ENCODE measurements at places on chromosomes 12 and 14. TPM values are rescaled to one million over a fixed set of nuclear protein-coding genes. Genes with fewer than 3 reads are reported as not detected.

- DNase-seq: no peak
These were observed 9.2 kb downstream of the PPP1R1A start for GRCh38 chr12:54579258-54579657.

GRCh38 chr14:77872152-77872551 lies 72.2 kb downstream of the ADCK1 start:
- DNase-seq: no peak

DNA sequence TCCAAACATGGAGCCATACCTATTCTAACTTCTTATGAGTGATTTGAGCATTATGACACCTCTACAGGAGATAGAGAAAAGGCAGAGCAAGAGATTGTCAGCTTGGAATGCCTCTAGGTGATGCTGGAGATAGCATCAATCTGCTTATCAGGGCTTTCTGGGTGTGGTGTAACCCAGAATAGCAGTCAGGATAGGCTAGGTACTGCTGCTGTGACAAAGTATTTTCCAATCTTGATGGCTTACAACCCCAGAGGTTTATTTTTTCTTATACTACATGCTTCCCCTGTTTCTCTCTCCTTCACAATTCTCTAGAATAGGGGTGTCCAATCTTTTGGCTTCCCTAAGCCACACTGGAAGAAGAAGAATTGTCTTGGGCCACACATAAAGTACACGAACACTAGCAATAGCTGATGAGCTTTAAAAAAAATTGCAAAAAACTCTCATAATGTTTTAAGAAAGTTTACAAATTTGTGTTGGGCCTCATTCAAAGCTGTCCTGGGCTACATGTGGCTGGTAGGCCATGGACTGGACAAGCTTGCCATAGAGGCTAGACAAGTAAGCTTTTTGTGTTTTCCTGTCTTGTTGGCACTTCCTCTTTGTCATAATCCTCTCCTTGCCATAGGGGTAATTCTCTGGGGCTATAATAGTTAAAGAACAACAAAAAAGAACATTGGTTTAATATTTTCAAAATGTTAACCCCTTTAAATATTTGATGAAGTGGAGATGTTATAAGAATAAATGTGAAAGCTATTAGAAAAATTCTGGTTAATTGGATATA lies 123.9 kb upstream of the PMCH start:
- DNase-seq: no peak

DNA sequence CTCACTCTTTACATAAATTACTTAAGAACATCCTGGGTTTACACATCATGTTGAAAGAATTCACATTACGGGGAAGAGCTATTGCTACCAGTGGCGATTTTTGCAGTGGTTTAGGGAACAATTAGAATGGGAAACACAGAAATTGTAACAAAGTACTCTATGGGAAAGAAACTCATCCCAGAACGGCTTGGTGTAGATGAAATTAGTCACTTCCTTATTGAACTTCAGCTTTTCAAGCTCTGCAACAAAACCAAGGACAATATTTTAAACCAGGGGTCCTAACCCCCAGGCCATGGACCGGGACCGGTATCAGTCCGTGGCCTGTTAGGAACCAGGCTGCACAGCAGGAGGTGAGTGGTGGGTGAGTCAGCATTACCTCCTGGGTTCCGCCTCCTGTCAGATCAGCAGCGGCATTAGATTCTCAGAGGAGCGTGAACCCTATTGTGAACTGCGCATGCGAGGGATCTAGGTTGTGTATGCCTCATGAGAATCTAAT lies 32.3 kb upstream of the FICD start:
- no peak for DNase-seq

The TMEM106C gene
- total RNA-seq: 115 TPM

Measured in neural progenitor cell (in vitro differentiated cells).